ENCODE measurements at places on chromosomes 6 and 20.
A peak's percentile ranks its signal among the peaks of the same experiment; 100 is the strongest.

GRCh38 chr20:36768768-36769430 is 4.7 kb downstream of the DSN1 start:
- no peak for DNase-seq

GRCh38 chr6:114157848-114158247 is 185.0 kb downstream of the HS3ST5 start:
- no peak for DNase-seq

DNA sequence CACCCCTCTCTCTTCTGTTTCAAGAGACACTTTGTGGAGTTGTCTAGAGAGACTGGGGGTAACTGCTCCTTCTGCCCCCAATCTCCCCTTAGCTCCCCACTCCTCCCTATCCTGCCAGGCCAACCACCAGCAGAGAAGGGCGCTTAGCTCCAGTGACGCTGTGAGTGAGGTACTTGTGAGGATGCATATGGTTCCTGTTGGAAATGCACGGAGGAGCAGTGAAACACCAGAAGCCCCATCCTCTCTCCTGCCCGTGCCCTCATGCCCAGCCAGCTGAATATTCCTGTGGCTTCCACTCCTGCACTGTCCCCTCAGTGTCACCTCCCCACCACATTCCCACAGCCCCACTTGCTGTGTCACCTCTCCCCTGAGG is 11.9 kb downstream of the NT5E start:
- DNase-seq, result no peak

- no peak for DNase-seq
Observed at GRCh38 chr6:11346516-11346915, 114.0 kb upstream of the NEDD9 start.

DNA sequence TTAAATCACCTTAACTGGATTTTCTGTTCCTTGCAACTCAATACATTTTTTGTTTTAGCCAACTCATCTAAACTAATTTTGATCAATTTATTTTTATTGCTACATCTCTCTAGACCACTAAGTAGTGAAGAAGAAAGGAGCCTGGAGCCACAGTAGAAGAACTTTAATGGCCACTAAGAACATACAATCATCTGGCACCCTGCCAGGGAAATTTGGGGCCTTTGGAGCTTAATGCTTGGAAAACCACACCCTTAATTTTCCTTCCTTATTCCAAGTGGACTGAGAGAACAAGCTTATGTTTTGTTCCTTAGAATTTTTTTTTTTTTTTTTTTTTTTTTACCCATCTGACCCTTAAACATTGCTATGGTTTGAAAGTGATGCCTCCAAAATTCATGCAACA is 12.0 kb upstream of the GMDS start:
- peak; percentile 31 for DNase-seq

DNA sequence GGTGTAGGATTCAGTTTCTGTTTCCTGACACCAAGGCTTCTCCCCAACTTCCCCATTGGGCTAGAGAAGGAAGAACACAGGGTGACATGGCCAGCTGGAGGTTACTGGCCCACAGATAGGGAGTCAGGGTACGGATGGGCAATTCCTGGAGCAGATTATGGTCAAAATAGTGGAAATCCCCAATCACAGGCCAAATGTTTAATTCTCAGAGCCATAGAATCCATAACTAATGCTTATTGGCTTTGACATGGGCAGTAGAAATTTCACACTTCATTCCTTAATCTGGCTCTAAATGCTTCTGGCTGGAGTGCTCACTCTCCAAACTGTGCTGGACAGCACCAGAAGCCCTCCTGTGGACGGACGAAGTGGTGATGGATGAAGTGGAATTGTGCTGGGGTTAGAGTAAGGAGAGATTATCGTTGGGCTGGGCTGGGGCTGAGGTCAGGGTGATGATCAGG is 887 bp downstream of the SIGLEC1 start:
- no peak for DNase-seq

- peak; percentile 44 for DNase-seq
Observed at GRCh38 chr6:25341203-25341552, 62.0 kb downstream of the CARMIL1 start.

- DNase-seq, result no peak
Observed at GRCh38 chr6:157479464-157480303, 98.7 kb downstream of the ZDHHC14 start.

- DNase-seq, result no peak
Observed at GRCh38 chr6:1738558-1739081, 128.9 kb downstream of the FOXC1 start.

DNA sequence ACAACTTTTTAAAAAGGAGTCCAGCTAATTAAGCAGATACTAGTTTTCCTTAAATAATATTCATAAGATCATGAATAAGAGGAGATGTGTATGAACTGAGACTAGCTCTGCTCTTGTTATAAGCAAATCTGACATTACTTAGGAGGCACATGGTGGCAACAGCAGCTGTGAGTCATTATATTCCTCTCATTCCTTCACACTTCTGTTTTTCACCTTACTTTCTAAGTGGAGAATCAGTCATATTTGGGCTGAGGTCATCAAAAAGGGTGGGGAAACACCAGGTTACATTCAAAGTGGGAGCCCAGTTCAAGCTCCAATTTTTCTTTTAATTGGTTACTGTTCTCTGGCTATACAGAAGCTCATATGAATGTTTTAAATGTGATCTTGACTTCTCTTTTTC is 6.0 kb upstream of the RIPPLY2 start:
- DNase-seq, result no peak

DNA sequence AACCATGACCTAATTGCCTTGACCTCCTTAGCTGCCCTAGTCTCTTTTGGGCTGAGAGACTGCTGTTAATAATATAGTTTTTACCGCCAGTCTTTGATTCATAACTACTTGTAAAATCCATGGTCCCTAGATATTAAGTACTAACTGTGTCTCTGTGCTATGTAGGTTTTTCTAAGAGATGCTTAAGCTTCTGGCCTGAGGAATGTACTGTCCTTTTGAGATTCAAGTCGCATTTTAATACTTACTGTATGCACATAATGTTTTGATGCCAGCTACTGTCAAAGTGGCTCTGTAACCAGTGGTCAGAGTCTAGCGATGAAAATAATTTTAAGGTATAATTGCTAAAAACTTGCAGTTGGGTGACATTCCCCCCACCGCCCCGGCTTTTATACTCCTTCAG is 2.1 kb downstream of the AKAP12 start:
- no peak for DNase-seq

GRCh38 chr6:115570331-115570730 is 490.4 kb downstream of the FRK start:
- no peak for DNase-seq

GRCh38 chr6:107244742-107245480 is 129.6 kb upstream of the BEND3 start:
- DNase-seq, result no peak

- DNase-seq, result no peak
Observed at GRCh38 chr6:158780988-158781691, 38.0 kb downstream of the EZR start.

- DNase-seq, result no peak
Observed at GRCh38 chr6:32244270-32244669, 20.4 kb upstream of the NOTCH4 start.

GRCh38 chr6:127118298-127119101 is at the start of gene RSPO3:
RSPO3 (plus strand) TSS chr6:127118671; CDS start chr6:127119193, 522 bp downstream.
- peak; percentile 55 for DNase-seq

GRCh38 chr20:51143652-51144051 is 120.7 kb upstream of the KCNG1 start:
- no peak for DNase-seq

DNA sequence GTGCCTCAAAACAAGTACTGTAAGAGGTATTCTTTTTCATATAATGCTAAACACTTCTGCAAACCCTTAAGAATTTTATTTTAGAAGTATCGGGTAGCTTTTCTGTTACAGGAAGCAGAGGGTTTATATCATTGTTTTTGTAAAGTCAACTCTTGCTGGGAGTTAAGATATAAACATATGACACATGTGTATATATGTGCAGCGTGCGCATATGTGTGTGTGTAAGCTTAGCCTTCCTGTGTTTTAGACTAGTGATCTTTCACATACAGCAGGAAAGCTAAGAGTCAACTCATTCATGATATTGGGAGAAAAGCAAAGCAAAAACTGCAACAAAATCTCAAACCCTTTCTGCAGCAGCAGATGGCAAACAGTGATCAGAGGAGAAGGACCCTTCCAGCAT is 102.4 kb downstream of the ARID1B start:
- no peak for DNase-seq

DNA sequence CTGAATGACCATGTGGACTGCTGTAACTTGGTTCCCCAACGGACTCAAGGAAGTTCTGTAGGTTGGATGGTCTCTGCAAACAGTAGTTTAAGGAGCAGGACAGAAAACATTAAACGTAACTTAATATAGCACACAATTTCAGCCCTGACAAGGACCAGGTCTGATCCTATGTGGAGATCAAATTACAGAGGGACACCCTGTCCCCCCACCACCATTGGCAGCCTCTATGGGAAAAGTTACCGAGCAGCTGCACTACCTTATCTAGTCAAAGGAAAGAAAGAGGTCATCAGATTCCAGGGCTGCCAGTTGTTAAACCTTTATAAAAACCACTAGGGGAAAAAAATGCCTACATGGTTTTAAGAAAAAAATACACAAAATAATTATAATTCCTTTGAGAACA is 191.5 kb upstream of the RSPO3 start:
- DNase-seq, result no peak

DNA sequence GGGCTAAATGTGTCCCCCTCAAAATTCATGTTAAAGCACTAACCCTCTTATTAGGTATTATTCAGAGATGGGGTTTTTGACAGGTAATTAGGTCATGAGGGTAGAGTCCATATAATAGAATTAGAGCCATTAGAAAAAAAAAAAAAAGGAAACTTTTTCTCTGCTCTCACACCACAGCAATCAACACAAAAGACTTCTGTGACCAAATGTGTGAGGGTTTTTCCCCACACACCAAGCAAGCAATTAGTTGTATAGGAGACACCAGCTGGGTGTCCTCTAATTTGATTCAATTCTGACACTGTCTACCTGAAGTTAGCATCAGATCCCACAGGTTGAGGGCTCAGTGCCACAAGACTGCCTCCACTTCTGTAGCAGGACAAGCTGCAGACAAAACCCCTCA is 64.6 kb upstream of the GMDS start:
- DNase-seq, result no peak

DNA sequence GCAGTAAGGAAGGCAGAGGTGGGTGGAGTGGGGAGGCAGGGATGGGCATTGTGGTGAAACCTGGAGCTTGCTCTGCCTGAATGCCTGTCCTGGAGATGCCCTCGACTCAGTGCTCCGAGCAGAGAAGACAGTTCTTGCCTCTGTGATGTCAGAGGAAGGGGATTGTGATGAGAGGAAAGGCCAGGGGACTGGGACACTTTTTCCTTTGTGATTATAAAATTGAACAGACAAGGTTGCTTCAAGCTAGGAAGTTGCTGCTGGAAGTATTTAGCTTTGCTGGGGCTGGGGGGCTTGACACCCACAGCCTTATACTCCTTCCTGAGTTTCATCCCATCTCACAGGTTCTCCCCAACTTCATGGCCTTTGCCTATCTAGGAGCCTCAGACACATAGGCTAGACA is at the start of gene SIRPD:
SIRPD (minus strand) TSS at position 101 of the 400 bp plus-strand sequence; CDS start at position 49, 52 bp downstream.
- DNase-seq, result no peak

DNA sequence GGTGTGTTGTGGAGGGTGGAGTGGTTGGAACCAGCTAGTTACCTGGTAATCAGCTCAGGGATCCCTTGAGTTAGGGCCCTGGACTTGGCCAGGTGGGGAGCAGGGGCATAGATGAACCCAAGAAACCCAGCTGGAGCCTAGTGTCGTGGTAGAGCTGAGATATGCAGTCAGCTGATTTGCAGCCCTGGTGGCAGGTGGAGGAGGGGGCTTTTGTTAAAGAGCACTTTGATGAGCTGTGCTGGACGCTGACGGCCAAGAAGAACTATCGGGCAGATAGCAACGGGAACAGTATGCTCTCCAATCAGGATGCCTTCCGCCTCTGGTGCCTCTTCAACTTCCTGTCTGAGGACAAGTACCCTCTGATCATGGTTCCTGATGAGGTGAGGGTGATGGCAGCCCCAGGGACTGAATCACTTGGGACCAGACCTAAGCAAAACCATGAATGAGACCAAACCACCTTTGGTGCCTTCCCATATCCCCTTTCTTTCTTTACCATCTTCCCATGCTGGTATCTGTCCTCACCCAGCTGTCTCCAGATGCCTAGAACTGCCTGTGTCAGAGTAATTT is 12.7 kb downstream of the DEF6 start:
- DNase-seq, result no peak

- DNase-seq, result no peak
Observed at GRCh38 chr20:6953611-6954010, 186.1 kb downstream of the BMP2 start.

- DNase-seq, result no peak
Observed at GRCh38 chr6:137853569-137854213, 13.4 kb upstream of the TNFAIP3 start.

- peak; percentile 52 for DNase-seq
Observed at GRCh38 chr6:106098383-106099234, 12.5 kb downstream of the PRDM1 start.

DNA sequence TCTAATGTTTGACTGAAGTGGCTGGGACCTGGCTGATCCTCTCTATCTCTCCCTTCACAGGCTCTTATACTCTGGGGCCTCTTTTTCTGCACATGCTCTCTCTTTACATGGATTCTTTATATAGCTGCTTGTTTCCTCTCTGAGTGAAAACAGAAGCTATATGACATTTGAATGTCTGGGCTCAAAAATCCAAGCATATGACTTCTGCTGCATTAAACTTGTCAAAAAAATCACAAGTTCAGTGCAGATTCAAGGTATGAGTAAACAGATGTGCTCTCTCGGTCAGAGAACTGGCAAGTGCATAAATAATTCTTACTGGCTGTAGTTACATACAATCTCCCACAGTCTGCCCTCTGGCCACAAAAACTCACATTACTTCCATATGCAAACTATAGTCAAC is 96.6 kb downstream of the LCA5 start:
- DNase-seq, result no peak

- DNase-seq, result no peak
Observed at GRCh38 chr20:51412333-51412871, 130.1 kb downstream of the NFATC2 start.

GRCh38 chr6:40075056-40075590 is 140.9 kb upstream of the MOCS1 start:
- DNase-seq, result no peak

GRCh38 chr6:42929821-42930360 is 611 bp downstream of the CNPY3 start:
- DNase-seq, result no peak

DNA sequence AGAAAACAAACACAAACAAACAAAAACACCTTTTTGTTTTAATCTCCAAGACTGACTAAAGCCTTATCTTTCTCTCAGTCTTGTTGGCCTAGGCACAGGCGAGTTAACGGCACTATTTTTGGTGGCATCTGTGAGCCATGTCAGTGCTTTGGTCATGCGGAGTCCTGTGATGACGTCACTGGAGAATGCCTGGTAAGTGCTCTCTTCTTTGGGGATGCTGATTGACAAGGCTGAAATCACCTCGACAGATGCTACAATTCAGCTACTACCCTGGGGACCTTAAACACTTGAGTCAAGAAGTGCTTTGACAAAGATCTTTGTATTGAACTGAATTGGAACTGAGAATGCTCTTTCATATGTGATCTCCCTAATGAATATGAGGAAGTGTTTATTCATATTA is 384.1 kb downstream of the LAMA2 start:
- DNase-seq, result no peak
